CD4-positive, alpha-beta T cell (primary cell): ENCODE measurements at places on chromosomes 7 and 10.
A peak's percentile ranks its signal among the peaks of the same experiment; 100 is the strongest.

GRCh38 chr10:71440506-71441035 is 43.9 kb downstream of the CDH23 start:
- no peak for DNase-seq

- no peak for DNase-seq
Observed at GRCh38 chr7:94478648-94479214, 30.9 kb upstream of the CASD1 start.

GRCh38 chr10:15342970-15343369 is 28.1 kb downstream of the FAM171A1 start:
- DNase-seq: no peak

- no peak for DNase-seq
Observed at GRCh38 chr10:124691002-124691401, 53.2 kb downstream of the FAM53B start.

- no peak for DNase-seq
Observed at GRCh38 chr7:82609746-82610145, 166.2 kb upstream of the CACNA2D1 start.

- DNase-seq: no peak
Observed at GRCh38 chr10:47451273-47451997, 32.5 kb downstream of the ANXA8 start.

- DNase-seq: no peak
Observed at GRCh38 chr7:46424934-46425333, 503.9 kb upstream of the IGFBP3 start.

DNA sequence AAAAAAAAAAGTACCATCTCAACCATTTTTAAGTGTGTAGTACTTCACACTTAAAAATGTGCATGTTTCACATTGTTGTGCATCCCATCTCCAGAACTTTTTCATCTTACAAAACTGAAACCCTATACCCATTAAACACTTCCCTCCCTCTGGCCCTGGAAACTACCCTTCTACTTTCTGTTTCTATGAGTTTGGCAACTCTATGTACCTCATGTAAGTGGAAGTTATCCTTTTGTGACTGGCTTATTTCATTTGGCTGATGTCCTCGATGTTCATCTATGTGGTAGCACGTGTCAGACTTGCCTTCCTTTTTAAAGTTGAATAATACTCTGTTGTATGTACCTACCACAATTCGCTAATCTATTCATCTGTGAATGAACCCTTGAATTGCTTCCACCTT is 12.2 kb downstream of the KCNMA1 start:
- DNase-seq: no peak

- DNase-seq: no peak
Observed at GRCh38 chr10:117775526-117775925, 233.0 kb downstream of the EMX2 start.

- peak; percentile 17 for DNase-seq
Observed at GRCh38 chr10:46229144-46229563, 57.6 kb upstream of the ANTXRL start.
